K562 (cell line): ENCODE measurements at places on chromosomes 1 and 21. TPM values are rescaled to one million over a fixed set of nuclear protein-coding genes. Genes with fewer than 3 reads are reported as not detected.

GRCh38 chr1:207318072-207318619 is 3.3 kb upstream of the CD55 start:
- 0 out of 3 replicates have a peak overlapping the region, but pooled peaks have one; percentile 0 for H3K27ac ChIP-seq
- peaks cover 41% of the 10 kb centered on the region for H3K4me1 ChIP-seq

GRCh38 chr1:226355669-226356551 is 46.9 kb upstream of the LIN9 start:
- H3K27me3 ChIP-seq, result no peaks in the 10 kb centered on the region
- no peak for DNase-seq
- H3K27ac ChIP-seq, result no peak overlapping the region
- H3K36me3 ChIP-seq, result peaks cover 37% of the 10 kb centered on the region

Gene PAPPA2
- total RNA-seq, result 0.07 and 0.09 TPM in 2 replicates

Gene CREB3L4
- 11.1 and 12.7 TPM in 2 replicates for total RNA-seq

DNA sequence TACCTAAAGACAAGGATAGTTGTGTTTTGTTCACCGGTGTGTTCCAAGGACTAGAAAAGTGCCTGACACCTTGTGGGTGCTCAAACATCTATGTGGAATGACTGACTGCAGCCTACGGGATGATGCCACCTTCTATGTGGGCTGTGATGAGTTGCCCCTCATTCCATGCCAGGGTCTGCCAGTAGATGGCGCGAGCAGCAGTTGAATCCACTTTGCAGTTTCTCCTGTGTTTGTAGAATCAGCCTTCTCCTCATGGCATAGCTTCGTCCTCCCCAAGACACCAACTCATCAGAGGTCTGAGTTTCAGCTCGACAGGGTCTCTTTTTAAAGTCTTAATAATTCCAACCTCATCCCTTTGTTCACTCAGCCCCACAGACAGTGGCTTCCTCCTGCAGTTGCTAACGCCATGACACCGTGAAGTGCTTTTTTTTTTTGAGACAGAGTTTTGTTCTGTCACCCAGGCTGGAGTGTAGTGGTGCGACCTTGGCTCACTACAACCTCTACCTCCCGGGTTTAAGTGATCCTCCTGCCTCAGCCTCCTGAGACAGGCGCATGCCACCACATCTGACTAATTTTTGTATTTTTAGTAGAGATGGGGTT is 133.7 kb downstream of the CAPN8 start:
- H3K27me3 ChIP-seq, result peaks cover 31% of the 10 kb centered on the region
- H3K4me1 ChIP-seq, result no peaks in the 10 kb centered on the region
- peak; percentile 60 for DNase-seq
- H3K36me3 ChIP-seq, result no peaks in the 10 kb centered on the region
- no peak overlapping the region for H3K27ac ChIP-seq

DNA sequence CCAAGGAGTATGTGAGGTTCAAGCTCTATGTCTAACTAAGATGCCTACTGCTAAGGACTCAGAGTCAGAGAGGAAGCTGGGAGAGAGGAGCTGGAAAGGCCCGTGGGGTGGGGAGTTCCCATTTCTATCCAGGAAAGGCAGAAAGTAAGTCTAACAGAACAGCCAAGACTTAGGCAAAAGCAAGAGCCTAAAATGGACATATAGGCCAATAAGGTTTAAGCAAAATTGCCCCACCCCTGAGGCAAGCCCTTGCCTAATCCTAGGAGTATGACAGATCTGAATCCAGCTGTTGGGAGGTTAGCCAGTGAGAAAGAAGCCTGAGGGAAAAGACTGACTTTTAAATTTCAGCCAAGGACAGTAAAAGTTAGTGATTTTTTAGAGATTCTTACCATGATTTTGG is 1.6 kb upstream of the KLHDC9 start:
- H3K36me3 ChIP-seq, result peaks cover 27% of the 10 kb centered on the region; the same call in 2 of the 3 replicates
- no peak overlapping the region for H3K27ac ChIP-seq
- H3K27me3 ChIP-seq, result no peaks in the 10 kb centered on the region
- H3K4me3 ChIP-seq, result no peak overlapping the region

GRCh38 chr1:229951856-229952534 is 115.0 kb upstream of the GALNT2 start:
- peaks cover 7% of the 10 kb centered on the region for H3K27me3 ChIP-seq
- H3K4me3 ChIP-seq, result no peak overlapping the region
- no peaks in the 10 kb centered on the region for H3K36me3 ChIP-seq
- H3K27ac ChIP-seq, result no peak overlapping the region
